Mesendoderm (in vitro differentiated cells): ENCODE measurements at places on chromosomes 5 and 9.

DNA sequence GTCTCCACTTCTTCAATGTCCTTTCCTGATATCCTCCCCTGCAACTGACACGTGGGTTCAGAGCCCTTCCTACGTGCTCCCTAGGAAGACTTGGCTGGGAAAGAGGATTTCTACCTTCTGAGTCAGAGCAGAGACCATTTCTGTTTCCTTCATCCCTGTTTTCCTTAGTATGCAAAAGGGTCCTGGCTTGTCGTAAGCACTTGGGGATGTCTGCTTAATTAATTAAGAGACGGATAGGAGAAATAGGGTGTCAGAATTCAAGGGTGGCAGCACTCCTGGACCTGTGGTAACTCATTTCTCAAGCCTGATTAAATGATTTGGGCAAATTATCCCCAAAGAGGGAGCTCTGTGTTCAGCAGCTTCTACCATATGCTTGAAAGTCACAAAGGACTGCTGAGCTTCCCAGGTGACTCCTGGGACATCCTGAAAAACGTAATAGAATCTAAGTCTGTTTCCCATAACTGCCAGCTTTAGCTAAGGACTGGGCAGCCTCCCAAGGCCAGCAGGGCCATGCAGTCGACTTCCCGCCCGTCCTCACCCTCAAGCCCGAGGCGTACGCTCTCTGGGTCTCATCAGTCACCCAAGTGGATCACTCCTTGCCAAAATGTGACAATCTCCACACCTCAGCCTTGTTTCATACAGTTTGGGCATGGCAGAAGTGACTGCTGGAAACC is 20.5 kb downstream of the ABCA1 start:
- H3K4me1 ChIP-seq, result peaks cover 6% of the 10 kb centered on the region
- H3K27me3 ChIP-seq, result no peaks in the 10 kb centered on the region

DNA sequence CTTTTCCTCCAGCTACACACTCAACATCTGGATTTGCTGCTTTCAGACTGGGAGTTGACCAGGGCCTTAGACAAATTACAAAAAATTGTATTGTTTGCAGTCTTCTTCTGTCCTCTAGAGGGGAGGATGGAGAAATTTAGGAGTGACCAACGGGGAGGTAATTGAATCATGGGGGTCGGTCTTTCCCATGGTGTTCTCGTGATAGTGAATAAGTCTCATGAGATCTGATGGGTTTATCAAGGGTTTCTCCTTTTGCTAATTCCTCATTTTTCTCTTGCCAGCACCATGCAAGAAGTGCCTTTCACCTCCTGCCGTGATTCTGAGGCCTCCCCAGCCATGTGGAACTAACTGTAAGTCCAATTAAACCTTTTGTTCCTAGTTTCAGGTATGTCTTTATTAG is 4.2 kb downstream of the IFNA8 start:
- H3K4me1 ChIP-seq, result no peaks in the 10 kb centered on the region
- H3K36me3 ChIP-seq, result no peaks in the 10 kb centered on the region
- H3K27me3 ChIP-seq, result no peaks in the 10 kb centered on the region
- H3K27ac ChIP-seq, result no peak overlapping the region
- no peak overlapping the region for H3K4me3 ChIP-seq
- no peak for DNase-seq

GRCh38 chr5:60395712-60396329 is 304.1 kb downstream of the DEPDC1B start:
- no peaks in the 10 kb centered on the region for H3K4me1 ChIP-seq
- no peaks in the 10 kb centered on the region for H3K36me3 ChIP-seq
- peak; percentile 55 for DNase-seq
- H3K27me3 ChIP-seq, result no peaks in the 10 kb centered on the region
- H3K27ac ChIP-seq, result no peak overlapping the region

DNA sequence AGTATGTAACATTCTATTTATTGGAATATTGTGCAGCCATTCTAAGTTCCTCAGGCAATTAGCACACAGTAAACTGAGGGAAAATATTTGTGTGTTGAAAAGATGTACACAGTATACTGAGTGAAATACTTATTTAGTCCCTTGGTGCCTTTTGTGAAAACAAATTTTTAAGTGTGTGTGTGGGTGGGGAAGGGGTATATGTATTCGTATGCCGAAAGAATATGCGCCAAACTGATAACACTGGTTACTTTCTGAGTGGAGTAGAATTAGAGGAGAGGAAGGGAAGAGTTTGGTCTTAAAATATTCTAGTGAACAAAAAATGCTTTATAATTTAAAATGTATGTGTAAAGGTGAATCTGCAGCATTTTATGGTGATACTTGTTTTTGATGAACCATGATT is 3.1 kb downstream of the DCP2 start:
- H3K4me1 ChIP-seq, result peaks cover 9% of the 10 kb centered on the region
- H3K36me3 ChIP-seq, result no peaks in the 10 kb centered on the region
- no peak overlapping the region for H3K27ac ChIP-seq
- no peak overlapping the region for H3K4me3 ChIP-seq
- no peak for DNase-seq

GRCh38 chr9:112361601-112362000 is 18.3 kb upstream of the HSDL2 start:
- no peaks in the 10 kb centered on the region for H3K27me3 ChIP-seq
- no peak overlapping the region for H3K27ac ChIP-seq
- H3K4me3 ChIP-seq, result no peak overlapping the region
- DNase-seq, result peak; percentile 40
- no peaks in the 10 kb centered on the region for H3K4me1 ChIP-seq
- H3K36me3 ChIP-seq, result no peaks in the 10 kb centered on the region

DNA sequence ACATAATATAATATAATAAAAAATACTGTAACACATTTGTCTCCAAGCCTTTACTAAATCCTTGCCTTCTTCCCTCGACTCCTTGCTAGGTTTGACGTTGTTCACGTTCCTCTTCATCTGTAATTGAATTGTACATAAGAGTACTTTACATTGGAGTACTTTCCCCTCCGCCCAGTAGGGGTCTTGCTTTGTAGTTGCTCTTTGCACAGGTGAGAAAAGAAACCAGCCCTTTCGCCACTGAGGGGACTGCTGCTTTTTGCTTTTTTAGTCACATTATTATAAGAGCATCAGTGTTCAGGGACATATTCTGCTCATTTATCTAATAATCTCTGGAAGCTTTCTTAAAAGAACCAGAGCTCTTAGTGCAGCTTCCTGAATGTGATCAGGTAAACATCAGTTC is 115.0 kb downstream of the CETN3 start:
- no peak overlapping the region for H3K27ac ChIP-seq
- H3K36me3 ChIP-seq, result no peaks in the 10 kb centered on the region
- H3K4me3 ChIP-seq, result no peak overlapping the region
- peak; percentile 40 for DNase-seq

DNA sequence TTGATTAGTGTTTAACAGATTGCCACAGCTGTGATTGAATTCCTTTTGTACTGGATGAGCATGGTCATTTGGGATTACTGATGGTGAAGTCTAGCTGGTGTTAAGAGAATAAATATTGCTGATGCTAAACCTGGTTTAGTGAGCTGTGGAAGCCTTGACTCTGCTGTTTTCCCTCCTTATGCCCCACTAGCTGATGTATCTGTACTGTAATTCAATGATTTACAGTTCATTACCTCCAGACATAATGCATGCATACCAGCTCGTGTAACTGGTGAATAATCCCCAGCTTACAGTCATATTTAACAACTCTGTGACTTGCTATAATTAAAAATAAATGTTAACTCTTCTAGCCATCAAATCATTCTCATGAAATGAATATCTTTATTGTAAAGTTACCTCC is 1.7 kb upstream of the CMYA5 start:
- H3K4me3 ChIP-seq, result no peak overlapping the region
- no peaks in the 10 kb centered on the region for H3K36me3 ChIP-seq
- DNase-seq, result no peak
- no peaks in the 10 kb centered on the region for H3K27me3 ChIP-seq

DNA sequence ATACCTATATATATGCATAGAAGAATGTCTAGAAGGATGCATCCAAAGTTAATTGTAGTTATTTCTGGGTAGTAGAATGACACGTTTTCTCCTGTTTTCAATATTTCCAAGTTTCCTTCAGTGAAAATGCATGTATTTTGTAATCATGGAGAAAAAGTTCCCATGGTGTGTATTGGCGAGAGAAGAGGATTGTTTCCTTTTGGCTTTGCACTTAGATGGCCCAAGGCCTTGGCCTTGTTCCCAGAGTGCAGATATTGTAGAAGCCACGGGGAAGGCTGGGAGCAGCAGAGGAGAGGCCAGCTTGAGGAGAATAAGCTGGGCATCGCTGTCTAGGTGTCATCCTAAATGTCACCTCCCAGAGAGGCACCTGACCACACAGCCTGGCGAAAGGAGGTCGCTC is 44.0 kb downstream of the IRF1 start:
- no peaks in the 10 kb centered on the region for H3K27me3 ChIP-seq
- H3K27ac ChIP-seq, result no peak overlapping the region
- no peak for DNase-seq
- peaks cover 11% of the 10 kb centered on the region for H3K4me1 ChIP-seq
- no peaks in the 10 kb centered on the region for H3K36me3 ChIP-seq

GRCh38 chr5:171116719-171117118 is 192.3 kb upstream of the TLX3 start:
- no peaks in the 10 kb centered on the region for H3K36me3 ChIP-seq
- no peak overlapping the region for H3K4me3 ChIP-seq
- no peak overlapping the region for H3K27ac ChIP-seq

GRCh38 chr5:146419696-146420095 is 27.4 kb upstream of the TCERG1 start:
- no peaks in the 10 kb centered on the region for H3K4me1 ChIP-seq
- DNase-seq, result no peak
- H3K27ac ChIP-seq, result no peak overlapping the region
- no peak overlapping the region for H3K4me3 ChIP-seq
- H3K27me3 ChIP-seq, result no peaks in the 10 kb centered on the region

DNA sequence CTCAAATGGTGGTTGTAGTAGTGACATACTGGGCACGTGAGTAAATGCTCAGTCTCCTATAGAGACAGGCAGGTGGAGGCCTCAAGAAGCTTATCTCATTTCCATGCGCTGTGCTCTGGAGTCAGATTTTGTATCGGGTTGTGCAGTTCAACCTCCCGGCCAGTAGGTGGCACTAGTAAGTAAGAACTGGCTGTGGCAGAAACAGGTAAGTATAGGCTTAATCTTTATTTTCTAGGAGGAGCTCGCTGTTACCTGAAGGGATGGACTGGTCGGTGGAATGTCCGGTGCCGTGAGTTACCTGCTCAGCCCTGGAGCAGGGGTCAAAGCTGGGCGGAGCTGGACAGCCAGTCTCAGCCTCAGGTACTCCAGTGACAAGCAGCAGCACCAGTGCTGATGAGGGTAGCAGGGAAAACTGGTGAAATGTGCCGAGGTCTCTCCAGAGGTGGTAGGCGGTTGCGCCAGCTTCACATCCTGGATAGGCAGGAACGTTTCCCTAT is 880.1 kb upstream of the SEMA6A start:
- DNase-seq, result peak; percentile 86
- no peak overlapping the region for H3K27ac ChIP-seq
- peak overlapping the region; percentile 22 for H3K4me3 ChIP-seq
- H3K27me3 ChIP-seq, result no peaks in the 10 kb centered on the region

GRCh38 chr5:101534491-101535110 is 631.5 kb upstream of the ST8SIA4 start:
- H3K27ac ChIP-seq, result no peak overlapping the region
- peak; percentile 10 for DNase-seq
- no peaks in the 10 kb centered on the region for H3K36me3 ChIP-seq
- H3K4me1 ChIP-seq, result no peaks in the 10 kb centered on the region
- H3K27me3 ChIP-seq, result no peaks in the 10 kb centered on the region

DNA sequence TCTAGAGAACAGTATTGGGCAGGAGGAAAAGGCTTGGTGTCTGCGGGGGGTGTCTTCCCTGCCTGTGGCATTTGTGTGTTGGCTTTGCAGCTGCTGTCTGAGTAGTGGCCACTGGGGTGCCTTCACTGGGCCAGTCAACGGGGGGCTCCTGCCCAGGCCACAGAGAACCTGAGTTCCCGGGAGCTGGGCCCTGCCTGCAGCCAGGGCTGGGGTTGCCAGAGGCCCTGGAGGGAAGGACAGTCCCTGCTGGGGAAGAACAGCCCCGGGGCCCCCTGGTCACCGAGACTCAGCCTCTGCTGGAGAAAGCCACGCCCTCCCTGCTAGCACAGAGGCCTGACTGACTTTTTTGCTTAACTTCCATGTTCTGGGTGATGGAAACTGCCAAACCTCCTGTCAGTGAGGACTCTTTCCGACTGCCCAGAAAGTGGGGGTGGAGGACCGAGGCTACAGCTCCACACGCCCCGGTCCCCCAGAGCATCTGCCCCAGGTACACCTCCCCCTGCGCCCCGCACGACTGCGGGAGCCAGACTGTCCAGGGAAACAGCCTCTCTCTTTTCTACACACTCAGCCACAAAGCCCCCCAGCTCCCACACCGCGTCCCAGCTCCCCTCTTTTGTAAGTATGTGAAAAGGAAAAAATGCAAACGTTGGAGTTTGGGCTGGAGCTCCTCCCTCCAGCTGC is 133.4 kb downstream of the DAB2IP start:
- no peak overlapping the region for H3K4me3 ChIP-seq
- no peak overlapping the region for H3K27ac ChIP-seq
- H3K27me3 ChIP-seq, result no peaks in the 10 kb centered on the region
- H3K4me1 ChIP-seq, result peaks cover 5% of the 10 kb centered on the region

DNA sequence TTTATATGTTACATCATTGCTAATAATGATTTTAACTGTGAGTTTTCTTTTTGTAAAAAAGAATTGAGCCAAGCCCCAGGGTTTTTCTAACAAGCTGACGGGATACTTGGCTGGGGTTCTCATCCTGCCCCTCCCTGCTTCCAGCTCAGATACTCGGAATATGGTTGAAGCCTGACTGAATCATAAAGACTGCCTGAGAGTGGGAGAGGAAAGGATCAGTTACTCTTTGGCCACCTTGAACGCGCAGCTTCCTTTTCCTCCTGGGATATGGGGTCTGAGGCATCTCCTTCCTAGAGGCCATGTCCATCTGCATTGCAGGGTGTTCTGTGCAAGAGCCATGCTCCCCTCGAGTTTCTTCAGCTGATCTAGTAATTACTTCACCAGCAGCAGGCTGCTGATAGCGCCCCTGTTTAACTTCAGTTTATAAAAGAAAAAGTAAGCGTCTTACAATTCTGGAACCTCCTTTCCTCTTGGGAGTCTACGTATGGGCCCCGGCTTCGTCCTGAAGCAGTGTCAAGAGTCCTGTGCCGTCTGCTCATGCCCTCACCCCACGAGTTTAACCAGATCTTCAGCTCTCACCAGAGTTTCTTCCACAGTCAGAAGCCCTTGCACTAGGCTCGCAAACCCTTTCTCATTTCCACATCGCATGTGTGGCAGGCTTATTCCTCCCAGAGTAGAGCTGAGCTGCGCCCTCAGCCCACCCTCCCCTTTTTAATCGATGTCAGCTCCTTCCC is 130.0 kb downstream of the MVB12B start:
- no peak overlapping the region for H3K4me3 ChIP-seq
- H3K27ac ChIP-seq, result no peak overlapping the region
- H3K27me3 ChIP-seq, result no peaks in the 10 kb centered on the region
- DNase-seq, result no peak
- no peaks in the 10 kb centered on the region for H3K4me1 ChIP-seq

DNA sequence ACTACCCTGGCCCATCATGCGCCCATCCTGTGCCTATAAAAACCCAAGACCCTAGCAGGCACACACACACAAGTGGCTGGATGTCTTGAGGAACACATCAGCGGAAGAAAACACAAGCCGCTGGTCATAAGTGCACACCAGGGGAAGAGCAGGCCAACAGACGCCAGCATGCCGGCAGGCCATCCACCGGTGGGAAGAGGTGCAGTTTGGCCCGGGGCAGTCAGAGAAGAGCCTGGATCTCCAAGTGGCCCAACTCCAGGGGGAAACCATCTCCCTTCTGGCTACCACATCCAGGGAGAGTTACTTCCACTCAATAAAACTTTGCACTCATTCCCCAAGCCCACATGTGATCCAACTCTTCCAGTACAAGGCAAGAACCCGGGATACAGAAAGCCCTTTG is 2001.3 kb upstream of the NUDT12 start:
- no peak overlapping the region for H3K27ac ChIP-seq
- H3K4me3 ChIP-seq, result no peak overlapping the region
- no peak for DNase-seq
- H3K4me1 ChIP-seq, result no peaks in the 10 kb centered on the region
- H3K36me3 ChIP-seq, result no peaks in the 10 kb centered on the region
